Kasumi-1 (cell line): ENCODE measurements at places on chromosomes 7 and 10.

- DNase-seq, result no peak
These were observed 271.9 kb upstream of the DGKB start for GRCh38 chr7:15174485-15174884.

DNA sequence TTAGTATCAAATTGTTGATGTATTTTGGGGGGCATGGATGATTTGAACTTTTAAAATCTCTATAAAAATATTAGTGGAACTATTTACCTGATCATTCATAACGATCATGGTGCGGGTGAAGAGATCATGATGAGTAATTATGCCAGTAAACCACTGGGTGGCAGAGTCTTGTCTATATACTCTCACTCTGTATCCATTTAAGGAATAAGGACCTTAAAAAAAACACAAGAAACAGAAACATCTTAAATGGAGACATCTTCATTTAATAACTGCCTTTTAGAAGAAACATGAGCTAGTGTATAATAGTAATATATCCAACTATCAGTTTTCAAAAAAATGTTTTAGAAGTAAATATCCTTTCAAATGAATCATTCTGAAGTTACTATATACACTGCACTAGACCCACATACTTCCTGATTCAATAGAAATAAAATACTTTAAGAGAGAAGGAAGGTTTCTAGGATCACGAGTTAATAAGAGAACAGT is 84.0 kb downstream of the NRBF2 start:
- peak; percentile 90 for DNase-seq

DNA sequence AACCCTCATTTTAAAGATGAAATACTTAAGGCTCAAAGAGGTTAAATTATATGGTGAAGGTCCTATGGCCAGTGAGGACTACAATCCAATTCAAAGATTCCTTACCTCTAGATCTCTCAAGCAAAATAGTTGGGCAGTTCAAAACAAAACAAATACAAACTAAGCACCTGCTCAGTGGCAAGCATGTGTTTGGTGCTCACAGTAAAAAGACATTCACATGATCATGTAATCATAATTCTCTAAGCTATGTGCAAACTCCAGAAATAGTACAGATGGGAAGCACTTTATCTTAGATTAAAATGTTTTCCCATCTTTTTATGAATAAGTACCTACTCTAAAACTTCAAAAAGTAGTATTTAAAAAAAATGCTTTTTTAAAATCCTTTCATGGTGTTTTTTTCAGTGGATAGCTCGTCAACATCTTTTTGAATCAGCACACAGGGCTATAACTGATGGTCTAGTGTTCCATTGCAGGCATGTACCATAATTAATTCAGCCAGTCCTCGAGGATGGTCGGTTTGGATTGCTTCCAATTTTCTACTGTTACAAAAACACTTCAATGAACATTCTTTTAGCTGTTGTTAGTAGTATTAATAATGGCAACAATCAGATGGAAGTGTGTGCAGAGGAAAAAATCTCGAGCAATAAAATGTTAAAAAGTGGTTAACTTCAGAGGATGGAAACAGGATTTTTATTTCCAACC is 58.4 kb downstream of the CHCHD3 start:
- no peak for DNase-seq

- no peak for DNase-seq
These were observed 5.4 kb upstream of the DMTF1 start for GRCh38 chr7:87146740-87147386.

DNA sequence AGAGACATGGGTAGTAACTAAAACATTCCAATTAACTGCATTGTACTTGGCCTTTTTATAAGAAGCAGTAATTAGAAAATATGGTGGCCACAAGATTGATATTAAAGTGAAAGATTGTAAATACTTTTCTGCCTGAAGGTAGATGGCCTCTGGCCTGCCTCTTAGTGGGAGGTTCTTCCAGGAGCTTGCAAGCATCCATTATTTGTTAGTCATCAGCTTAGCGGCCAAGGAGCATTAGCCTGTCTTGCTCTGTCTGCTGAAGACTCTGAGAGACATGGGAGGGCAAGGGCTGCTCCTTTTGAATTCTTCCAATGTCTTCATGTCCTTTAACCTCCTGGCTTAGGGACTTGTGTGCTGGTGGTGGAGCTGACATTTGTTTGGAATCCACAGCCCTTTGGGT is 80.4 kb downstream of the TCF7L2 start:
- DNase-seq, result no peak

GRCh38 chr7:19707240-19707639 is 1.6 kb downstream of the POLR1F start:
- DNase-seq, result no peak
